ENCODE measurements at places on chromosomes 7 and 10.

DNA sequence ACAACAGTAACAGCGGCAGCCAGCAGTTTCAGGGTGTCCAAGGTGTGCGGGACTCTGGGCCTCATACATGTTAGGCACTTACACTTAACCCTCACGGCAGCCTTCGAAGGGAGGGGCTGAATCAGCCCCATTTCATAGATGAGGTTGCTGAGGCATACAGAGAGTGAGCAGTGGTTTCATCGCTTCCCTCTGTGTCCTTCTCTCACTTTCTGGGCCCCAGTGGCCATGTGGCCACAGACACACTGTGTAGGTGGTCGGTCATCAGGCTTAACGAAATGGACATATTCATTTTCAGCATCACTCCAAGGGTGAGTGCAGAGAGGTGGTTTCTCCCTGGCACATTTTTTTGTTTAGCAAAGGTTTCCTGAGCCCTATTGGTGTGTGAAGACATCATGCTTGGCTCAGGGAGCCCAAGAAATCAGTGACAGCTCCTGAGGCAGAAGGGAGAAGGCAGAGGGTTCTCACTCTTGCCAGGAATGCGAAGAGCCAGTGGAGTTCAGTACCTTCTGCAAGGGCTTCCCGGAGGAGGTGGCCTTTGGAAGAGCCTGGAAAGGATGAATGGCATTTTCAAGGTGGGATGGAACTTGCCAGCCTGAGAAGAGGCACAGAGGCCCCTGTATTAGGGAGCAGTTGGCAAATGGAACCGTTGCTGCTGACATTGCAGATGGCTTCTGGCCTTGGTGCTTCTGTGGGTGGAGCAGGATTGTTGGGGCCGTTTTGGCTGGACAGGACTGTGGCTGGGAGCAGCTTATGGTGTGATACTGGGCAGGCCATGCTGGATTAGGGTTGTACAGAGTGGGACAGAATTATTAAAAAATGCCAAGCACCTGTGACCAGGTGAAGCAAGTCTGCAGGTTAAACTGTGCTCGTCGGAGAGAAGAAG lies 61.7 kb upstream of the PPIF start:
- DNase-seq = no peak

- no peak for DNase-seq
These were observed 1404.2 kb upstream of the CELF2 start for GRCh38 chr10:9613338-9614075.

DNA sequence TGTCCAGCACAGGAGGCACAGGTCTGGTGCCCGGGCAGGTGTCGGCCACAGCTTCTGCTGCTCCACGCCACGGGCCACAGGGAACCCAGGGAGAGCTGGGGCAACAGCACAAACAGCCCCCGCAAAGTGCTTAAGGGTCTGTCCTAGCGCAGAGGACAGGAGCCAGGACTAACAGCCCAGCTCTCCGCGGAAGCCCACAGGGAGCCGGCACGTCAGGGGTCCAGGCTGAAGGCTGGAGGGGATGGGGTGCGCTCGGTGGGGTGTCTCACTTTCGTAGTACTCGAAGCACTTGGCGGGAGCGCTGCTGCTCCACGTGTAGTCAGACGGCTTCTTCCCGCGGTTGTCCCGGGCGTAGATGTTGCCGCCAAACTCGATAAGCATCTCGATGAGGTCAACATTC lies 24.9 kb downstream of the ASB13 start:
- no peak for DNase-seq

DNA sequence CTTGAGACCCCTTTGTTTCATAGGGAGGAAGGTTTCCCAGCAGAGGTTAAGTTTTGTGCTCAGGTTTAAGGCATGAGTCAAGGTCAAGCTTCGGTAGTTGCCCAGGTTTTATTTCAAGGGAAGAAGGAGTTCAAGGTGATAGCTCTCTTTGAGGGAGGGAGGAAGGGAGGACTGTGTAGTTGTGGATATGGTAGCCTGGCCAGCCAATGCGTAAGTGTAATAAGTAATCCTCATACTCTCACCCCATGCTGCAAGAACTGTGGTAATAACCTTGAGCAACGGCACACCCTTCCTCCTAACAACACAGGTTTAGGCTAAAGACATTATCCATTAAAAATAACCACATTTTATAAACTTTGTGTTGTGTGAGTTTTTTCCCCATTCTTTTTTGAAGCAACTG lies 478.9 kb downstream of the KCNMA1 start:
- no peak for DNase-seq

- DNase-seq = no peak
These were observed 91.7 kb upstream of the HPS1 start for GRCh38 chr10:98538472-98538871.

DNA sequence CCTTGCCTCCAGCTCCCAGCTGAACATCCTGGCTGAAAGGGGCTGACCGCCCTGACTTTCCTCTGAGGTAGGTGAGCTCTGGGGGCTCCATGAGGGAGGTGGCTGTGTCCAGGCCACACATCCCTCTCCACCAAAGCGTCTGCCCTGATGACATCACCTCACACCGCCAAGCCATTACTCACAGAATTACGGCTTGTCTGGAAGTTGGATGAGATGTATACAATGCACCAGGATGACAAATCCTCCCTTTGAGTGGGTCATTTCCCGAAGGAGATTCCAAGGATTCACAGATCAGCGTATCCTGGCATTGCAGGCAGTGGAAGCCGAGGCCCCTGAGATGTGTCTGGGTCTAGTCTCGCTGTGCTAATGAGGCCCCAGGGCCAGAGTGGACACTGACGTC lies 15.1 kb upstream of the RET start:
- DNase-seq = no peak

GRCh38 chr7:104175361-104175984 lies 32.3 kb downstream of the ORC5 start:
- DNase-seq = no peak

DNA sequence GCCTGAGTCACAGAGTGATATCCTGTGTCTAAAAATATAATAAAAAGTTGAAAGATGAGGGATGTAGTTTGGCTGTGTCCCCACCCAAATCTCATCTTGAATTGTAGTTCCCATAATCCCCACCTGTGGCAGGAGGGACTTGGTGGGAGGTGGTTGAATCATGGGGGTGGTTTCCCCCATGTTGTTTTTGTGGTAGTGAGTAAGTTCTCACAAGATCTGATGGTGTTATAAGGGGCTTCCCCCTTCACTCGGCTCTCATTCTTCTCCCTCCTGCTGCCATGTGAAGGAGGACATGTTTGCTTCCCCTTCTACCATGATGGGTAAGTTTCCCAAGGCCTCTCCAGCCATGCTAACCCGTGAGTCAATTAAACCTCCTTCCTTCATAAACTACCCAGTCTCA lies 25.1 kb upstream of the UBE3C start:
- DNase-seq = no peak

DNA sequence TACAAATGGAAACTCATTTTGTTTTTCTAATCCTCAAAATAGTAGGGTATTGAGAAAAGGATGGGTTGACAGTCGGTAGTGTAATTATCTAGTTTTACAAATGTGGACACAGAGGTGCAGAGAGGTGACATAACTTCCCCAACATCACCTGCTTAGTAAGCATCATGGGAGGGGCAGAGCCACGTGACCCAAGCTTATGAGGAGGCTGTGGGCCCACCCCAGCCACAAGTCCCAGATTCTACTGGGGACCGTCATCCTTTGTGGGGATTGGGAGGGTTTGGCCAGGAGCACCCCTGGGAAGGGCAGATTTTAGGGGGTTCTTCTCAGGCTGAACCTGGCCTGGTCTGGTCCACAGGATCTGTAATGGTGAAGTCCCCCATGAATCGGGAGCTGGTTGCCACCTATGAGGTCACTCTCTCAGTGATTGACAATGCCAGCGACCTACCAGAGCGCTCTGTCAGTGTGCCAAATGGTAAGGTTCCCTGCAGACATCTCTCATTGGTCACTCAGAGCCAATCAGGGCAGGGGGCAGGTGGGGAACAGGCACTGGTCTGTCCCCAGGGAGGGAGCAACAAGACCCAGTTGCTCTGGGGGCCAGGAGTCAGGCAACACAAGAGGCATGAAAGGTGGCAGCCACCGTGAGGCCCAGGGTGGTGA lies 23.6 kb upstream of the VSIR start:
- DNase-seq = no peak

GRCh38 chr10:114714281-114714741 lies 56.2 kb upstream of the ABLIM1 start:
- peak; percentile 77 for DNase-seq

GRCh38 chr7:142880876-142881505 lies 4.6 kb downstream of the TRPV6 start:
- peak; percentile 60 for DNase-seq

- DNase-seq = peak; percentile 94
These were observed 3.6 kb downstream of the FIGNL1 start for GRCh38 chr7:50446542-50446960.

GRCh38 chr10:5623081-5623748 lies 43.2 kb downstream of the ASB13 start:
- DNase-seq = peak; percentile 78

- DNase-seq = peak; percentile 55
These were observed 29.5 kb downstream of the CTNNA3 start for GRCh38 chr10:67666416-67667034.

- peak; percentile 65 for DNase-seq
These were observed 540 bp downstream of the SNX13 start for GRCh38 chr7:17939606-17940301.

GRCh38 chr7:90178166-90178565 lies 23.9 kb downstream of the STEAP1 start:
- DNase-seq = no peak

GRCh38 chr7:70645279-70645678 lies 486.7 kb upstream of the GALNT17 start:
- DNase-seq = no peak

All from ACHN (cell line).